ENCODE measurements at places on chromosomes 1 and 21. TPM values are rescaled to one million over a fixed set of nuclear protein-coding genes. Genes with fewer than 3 reads are reported as not detected.
A peak's percentile ranks its signal among the peaks of the same experiment; 100 is the strongest.

Gene PCSK9
- 0.24 TPM for total RNA-seq

Gene WDTC1
- 59.6 TPM for total RNA-seq

Gene RPE65
- not detected for total RNA-seq

- no peak for DNase-seq
These were observed 23.1 kb upstream of the CTPS1 start for GRCh38 chr1:40956407-40956806.

DNA sequence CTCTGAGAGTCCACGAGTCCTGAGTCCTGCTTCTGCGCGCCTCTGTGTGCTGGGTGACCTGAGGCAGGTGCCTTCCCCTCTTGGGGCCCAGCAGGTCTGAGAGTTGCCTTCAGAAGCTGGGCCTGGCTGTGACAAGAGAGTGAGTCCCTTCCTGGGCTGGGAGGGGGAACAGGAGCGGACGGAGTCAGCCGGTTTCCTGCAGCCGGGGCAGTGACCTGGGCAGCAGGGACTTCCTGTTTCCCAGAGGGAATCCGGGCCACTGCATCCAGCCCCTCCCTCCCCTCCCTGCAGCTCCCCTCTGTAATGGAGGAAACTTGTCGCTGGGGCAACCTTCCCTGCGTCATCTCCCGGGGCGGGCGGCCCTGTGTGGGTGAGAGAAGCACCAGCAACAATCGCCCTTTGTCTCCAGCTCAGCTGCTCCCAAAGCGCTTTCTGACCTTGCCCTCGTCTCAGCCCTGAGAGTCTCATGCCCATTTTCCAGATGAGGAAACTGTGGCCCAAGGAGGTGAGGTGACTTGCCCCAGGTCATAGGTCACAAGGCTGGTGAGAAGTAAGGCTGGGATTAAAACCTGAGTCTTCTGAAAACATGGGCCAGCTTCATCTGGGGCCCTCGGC, 61.1 kb downstream of the SDC3 start:
- DNase-seq: peak; percentile 89

- DNase-seq: no peak
These were observed 604.7 kb downstream of the PTPRC start for GRCh38 chr1:199243423-199244061.

DNA sequence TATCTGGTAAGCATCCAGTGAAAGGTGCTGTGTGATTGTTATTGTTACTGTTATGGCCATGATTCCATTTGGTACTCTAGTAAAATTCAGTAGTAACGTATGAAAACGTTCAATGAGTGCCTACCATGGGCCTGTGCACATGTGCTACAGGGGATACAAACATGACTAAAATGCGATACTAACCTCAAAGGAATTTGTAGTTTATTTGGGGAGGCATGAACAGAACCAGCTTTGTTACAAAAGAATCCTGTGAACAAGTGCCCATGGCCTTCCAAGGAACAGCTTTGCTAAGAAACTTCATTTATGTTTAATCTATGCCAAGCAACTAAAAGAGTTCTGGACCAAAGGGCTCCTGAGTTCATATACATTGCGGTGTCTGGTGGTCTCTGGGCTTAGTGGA, 28.7 kb downstream of the PTGFR start:
- DNase-seq: no peak

DNA sequence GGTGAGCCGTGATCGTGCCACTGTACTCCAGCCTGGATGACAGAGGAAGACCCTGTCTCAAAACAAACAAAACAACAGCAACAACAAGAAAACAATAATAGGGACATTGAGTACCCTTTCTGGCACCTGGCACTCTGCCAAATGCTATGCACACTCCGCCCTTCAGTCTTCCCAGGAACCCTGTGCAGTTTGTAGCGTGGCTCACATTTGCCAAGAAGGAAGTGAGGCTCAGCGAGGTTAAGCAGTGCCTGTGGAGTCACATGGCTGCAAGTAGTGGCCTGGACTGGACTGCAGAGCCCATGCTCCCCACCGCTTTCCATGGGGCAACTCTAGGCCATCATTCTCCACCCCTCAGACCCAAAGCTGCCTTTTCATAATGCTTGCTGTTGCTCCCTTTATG, 5.3 kb upstream of the EVA1B start:
- no peak for DNase-seq

DNA sequence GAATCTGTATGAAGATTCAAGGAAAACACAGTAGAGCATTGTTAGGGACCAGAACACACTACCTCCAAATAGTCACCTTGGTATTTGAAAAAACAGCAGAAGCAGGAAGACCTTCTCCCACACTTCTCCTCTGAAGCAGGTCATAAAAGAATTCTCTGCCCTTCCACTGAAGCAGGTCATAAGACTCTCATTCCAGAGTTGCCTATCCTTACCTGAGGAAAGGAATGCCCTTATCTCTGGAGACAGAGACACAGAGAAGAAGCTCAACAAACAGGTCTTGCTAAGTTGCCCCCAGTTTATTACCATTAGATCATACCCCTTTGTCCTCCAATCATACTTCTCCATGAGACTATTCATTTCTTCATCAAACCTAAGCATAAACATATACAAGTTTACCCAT, 225.8 kb upstream of the TNR start:
- DNase-seq: no peak

GRCh38 chr1:30323841-30324240, 399.5 kb downstream of the MATN1 start:
- no peak for DNase-seq

GRCh38 chr1:114509596-114510273, 1.3 kb downstream of the TRIM33 start:
- DNase-seq: no peak

DNA sequence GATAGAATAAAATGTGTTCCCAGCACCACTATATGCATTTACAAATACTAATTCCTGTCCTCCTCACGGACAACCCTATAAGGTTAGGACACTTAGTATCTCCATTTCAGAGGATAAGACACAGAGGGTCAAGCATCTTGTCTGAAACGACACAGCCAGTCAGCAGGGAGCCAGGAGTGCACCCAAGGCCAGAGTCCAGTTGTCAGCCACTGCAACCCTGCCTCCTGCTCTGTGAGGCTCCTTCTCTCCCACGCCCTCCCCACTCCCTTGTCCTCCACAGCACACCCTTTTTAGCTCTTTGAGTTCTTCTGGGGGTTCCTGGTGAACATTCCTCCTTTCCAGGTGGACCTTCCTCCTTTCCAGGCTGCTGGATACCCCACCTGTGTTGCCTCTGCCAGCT, 119.0 kb upstream of the TNR start:
- DNase-seq: no peak

DNA sequence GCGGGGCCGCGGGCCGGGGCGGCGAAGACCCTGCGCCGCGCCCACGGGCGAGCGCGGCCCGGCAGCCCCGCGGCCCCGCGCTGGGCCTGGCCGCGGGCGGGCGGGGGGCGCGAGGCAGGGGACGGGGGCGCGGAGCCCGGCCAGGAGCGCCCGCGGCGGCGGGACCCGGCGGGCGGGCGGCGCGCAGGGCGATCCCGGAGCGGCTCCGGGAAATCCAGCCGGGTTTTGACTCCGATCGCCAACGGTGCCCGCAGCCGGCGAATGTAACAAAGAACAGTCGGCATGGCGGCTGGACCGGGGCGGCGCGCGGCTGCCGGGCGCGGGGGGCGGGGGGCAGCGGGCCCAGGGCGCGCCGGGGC, 334 bp downstream of the PRDM15 start:
- DNase-seq: no peak

DNA sequence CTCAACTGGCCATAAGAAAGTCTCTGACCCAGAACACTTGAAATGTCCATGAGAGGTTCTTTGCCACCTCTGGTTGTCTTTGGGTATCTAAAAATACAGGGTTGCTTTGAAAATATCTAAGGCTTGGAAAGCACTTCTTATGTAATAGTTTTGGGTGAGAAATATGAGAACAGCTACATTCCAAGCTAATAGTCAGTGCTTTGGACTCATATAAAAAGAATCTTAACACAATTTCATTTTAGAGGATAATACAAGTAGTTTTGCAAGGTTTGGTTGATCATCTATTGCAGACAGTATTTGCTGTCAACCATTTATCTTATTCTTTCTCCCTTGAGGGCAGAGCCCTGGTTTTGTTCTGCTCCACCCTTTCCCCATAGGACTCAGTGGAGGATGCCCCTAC, 207.5 kb downstream of the KCNK2 start:
- DNase-seq: no peak

- no peak for DNase-seq
These were observed 19.5 kb downstream of the PDE9A start for GRCh38 chr21:42672699-42673458.

DNA sequence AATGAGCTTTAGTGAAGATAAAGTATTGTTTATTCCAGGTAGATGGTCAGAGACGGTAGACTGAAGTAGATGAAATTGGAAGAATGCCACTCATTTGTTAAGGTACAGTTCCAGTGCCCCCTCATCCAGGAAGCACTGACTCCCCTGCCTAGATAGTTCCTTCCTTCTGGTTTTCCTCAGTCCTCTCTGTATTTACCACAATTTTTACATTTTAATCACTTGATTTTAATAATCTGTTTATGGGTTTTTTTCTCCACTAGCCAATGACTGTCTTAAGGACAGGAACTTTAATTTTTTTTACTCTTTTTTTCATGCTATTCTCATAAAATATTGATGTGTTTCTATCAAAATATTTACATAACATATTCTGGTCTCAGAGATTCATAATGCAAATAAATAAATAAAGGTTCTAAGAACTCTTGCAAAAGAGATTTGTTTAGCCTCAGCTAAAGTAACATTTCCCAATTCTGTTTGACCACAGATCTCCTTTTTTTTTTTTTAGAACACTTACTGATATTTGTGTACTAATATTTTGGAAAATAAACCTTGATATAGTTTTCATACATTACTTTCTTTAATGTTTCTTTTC, 651.6 kb downstream of the PLPP3 start:
- no peak for DNase-seq

GRCh38 chr1:150660584-150660983, 31.2 kb upstream of the ENSA start:
- no peak for DNase-seq

- DNase-seq: no peak
These were observed 47.0 kb upstream of the POU2F1 start for GRCh38 chr1:167173516-167174184.

- peak; percentile 70 for DNase-seq
These were observed 5.3 kb downstream of the PLXNA2 start for GRCh38 chr1:208238710-208239472.
